ENCODE measurements at places on chromosomes 11 and 22. TPM values are rescaled to one million over a fixed set of nuclear protein-coding genes. Genes with fewer than 3 reads are reported as not detected.

Gene HTR3B
- not detected for total RNA-seq

Gene MAPK8IP2
- total RNA-seq, result 0.28 TPM

Gene C11orf42
- total RNA-seq, result not detected

Gene ALX4
- not detected for total RNA-seq

Gene CBLIF
- total RNA-seq, result not detected

Gene ALDH3B1
- total RNA-seq, result not detected

Gene FXYD2
- total RNA-seq, result not detected

Gene RAB6A
- total RNA-seq, result 86.2 TPM

Gene TEAD1
- 90.2 TPM for total RNA-seq

Gene UPK2
- 0.11 TPM for total RNA-seq

- DNase-seq, result peak; percentile 33
These were observed 96.1 kb upstream of the THY1 start for GRCh38 chr11:119518746-119519730.

DNA sequence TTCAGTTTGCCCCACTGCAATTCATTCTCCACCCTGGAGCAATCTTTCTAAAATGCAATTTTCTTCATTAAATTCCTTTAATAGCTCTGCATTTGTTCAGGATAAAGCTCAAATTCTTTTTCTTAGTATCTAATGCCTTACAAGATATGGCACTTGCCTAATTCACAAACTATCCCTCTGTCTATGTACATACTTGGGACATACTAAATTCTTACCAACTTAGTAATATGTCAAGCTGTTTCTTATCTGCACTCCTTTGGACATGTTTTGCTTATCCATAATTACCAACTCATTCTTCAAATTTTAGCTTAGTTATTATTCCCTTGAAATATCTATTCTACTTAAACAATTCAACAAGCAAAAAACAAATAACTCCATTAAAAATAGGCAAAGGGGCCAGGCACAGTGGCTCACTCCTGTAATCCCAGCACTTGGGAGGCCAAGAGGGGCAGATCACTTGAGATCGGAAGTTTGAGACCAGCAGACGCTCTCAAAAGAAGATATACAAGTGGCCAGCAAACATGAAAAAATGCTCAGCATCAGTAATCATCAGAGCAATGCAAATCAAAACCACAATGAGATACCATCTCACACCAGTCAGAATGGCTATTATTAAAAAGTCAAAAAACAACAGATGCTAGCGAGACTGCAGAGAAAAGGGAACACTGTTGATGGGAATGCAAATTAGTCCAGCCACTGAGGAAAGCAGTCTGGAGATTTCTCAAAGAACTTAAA, 96.9 kb downstream of the FAM76B start:
- no peak for DNase-seq

DNA sequence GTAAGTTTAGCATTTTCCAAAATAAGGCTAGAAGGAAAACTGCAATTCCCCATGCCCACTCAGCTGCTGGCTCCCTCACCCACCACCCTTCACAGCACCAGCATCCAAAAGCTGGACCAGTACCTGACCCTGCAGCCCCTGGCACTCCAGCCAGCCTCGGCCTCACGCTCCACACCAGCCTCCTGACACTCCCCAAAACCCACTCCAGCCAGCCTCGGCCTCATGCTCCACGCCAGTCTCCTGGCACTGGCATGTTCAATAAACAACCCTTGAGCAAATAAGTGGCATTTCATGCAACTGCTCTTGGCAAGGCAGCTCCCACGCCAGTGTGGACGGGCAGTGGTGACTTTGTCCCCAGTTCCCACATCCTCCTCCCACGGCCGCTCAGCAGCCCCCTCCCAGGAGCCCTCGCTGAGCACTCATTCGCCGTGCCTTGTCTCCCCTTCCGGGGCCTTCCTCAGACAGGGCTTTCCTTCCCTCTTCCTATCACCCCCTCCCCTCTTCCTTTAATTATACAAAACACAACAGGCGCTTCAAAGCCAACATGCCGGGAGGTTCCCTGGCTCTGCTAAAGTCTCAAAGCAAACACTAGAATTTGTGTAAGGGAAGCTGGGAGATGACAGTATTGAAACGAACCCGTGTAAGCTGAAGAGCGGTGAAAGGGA, 6.8 kb downstream of the TOLLIP start:
- no peak for DNase-seq

- no peak for DNase-seq
These were observed 29.4 kb upstream of the GRIK4 start for GRCh38 chr11:120482149-120482548.

GRCh38 chr22:26763633-26764361, 106.4 kb downstream of the MIAT start:
- DNase-seq, result peak; percentile 46

- DNase-seq, result no peak
These were observed 73.8 kb upstream of the RTL6 start for GRCh38 chr22:44571566-44572413.

- no peak for DNase-seq
These were observed 2.4 kb downstream of the MAPK11 start for GRCh38 chr22:50267591-50268390.

GRCh38 chr11:106276126-106276525, 198.7 kb downstream of the AASDHPPT start:
- DNase-seq, result no peak

GRCh38 chr11:96486890-96487611, 97.2 kb downstream of the JRKL start:
- peak; percentile 19 for DNase-seq

DNA sequence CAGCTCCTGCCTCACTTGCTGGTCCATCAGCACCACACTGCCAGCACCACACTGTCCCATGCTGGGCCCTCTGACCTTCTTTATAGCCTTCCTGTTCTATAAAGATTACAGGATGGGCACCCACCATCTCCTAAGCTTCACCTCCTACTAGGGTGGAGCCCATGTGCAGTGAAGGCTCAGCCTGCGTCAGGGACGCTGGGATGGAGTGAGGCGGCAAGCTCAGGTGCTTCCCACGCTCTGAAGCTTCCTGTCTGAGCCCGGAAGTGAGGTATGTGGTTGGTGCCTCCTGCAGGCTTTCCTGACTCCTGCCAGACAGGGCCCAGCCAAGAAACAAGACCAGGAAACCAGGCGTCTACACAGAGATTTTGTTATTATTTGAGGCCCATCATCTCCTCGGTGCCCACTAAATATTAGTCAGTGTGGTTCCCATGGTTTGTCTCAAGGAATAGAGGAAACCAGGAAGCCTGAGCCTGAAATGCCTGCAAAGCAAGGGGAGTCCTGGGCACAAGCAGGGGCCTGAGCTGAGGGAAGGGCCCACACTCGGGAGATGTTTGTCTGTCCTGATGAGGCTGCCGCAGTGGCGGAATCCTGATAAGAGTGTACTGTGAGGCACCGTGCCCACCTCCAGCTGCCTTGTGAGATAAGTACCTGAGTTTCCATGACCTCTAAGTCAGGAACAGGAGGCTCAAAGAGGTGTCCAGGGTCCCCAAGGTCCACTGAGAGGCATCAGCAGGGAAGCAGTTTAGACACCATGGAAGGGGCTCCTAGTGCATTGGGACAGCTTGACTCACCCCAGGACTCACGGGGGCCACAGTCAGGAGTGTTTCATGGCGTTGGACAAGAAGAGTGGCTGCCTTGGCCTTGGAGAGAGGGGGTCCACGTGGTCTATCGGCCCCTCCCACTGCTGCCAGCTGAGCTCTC, 22.0 kb downstream of the RSPH14 start:
- DNase-seq, result no peak

DNA sequence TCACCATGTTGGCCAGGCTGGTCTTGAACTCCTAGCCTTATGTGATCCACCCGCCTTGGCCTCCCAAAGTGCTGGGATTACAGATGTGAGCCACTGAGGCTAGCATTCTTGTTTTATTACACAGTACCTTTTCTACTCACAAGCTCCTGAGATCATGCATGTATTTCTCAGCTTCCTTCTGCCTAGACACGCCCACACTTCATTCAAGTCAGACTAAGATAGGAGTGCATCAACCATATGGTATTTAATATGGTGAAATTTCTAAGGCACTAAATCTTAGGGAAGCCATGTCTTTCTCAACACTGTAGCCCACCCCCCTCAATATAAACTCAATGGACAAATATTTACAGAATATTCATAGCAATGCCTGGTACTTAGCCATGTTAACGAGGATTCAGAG, 62.1 kb downstream of the SLC25A17 start:
- DNase-seq, result peak; percentile 82

DNA sequence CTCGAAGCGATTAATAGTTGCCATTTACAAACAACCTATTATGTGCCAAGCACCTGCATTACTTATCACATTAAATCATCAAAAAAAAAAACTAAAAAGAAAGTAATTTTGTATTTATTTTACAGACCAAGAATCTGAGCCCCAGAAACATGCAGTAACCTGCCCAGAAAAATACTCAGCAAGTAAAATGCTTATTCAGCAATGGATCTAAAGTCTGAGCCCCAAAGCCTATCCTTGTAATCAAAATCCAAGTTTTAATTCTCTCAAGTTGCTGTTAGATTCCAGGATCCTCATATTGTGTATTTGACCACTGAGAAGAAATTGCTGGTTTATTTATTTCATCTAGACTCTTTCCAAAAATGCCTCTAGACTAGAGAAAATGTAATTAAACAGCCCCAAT, 783.3 kb upstream of the API5 start:
- no peak for DNase-seq

DNA sequence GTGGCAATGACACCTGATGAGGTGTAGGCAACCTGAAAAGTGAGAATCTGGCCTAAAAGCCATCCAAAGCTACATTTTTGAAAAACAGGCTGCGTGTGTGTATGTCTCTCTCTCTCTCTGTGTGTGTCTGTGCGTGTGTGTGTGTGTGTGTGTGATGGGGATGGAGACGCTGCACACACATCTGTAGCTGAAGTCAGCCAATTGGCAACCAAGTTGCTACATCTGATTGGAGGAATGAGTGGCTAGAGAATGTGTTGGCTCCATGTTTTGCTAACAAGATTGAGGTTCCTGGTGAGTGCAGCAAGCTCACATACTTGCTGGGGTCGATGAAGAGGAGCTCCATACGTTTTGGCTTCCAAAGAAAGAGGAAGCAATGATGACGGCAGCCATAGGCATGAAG, 311.4 kb upstream of the NCAM1 start:
- DNase-seq, result no peak

DNA sequence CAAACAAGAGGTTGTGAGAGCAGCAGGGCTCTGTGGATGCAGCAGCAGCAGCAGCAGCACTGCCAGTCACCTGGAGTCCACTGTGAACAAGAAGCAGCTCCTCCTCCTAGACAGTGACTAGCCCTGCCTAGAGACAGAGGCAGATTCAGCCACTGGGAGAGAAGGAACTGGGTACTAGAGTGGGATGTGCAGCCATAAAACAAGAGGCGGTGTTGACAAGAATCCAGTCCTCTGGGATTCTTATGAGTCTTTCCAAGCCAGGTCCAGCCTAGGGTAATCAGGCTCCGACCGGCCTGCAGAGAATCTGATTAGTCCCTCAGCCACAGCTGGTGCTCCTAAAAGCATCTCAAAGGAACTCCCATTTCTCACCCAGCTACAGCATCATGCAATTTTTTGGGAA, 83.9 kb upstream of the USP47 start:
- DNase-seq, result no peak

DNA sequence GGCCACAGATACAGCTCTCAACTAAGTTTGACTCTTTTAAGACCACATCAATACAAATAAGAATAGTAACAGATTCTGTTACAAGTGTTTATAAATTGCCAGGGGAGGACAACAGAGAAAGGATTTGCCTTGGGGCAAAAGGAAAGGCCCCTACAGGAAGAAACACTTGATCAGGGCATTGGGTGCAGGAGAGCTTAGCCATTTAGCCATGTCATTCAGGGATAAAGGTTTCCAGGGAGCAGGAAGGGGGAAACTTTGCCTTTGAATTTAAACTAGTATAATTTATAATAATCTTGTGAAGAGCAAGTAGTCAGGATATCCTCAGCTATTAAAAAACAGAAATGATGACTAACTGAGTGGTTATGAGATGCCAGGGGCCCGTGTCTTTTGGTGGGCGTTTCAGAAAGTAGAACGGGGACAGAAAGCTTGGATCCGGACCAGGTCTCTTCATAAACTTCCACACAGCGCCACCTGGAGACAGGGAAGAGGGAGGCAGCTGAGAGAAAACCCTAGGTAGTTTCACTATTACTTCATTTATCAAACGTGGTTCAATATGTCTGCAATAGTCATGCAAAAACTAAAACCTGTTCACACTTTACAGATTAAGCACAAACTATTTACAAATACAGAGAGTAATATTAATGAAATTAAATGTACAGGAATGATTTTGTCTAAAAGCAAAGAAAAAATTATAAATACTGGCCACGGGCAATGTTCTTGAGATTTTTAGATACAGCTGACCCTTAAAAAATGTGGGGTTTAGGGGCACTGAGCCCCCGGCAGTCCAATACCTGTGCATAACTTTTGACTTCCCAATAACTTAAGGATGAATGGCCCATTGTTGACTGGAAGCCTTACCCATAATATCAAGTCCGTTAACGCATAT, 11.0 kb upstream of the SLC5A4 start:
- peak; percentile 39 for DNase-seq

DNA sequence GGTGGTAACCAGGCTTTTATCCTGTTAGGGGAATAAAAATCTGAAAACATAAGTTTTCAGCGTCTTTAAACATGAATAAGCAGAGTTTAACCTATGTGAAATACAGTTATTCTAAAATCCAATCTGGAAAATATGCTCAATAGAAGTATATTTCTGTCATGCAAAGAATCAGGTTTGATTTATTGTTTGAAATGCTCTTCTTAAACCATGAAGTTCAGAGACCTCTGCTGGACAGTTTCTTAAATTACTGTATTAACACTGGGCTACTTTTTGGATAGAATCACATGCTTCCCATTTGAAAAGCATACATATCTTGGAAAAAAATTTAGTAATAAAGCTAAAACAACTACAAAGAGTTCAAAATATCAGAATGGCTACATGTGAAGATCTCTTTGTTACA, 25.4 kb downstream of the APIP start:
- DNase-seq, result no peak

GRCh38 chr11:15412054-15412453, 297.3 kb downstream of the INSC start:
- no peak for DNase-seq

DNA sequence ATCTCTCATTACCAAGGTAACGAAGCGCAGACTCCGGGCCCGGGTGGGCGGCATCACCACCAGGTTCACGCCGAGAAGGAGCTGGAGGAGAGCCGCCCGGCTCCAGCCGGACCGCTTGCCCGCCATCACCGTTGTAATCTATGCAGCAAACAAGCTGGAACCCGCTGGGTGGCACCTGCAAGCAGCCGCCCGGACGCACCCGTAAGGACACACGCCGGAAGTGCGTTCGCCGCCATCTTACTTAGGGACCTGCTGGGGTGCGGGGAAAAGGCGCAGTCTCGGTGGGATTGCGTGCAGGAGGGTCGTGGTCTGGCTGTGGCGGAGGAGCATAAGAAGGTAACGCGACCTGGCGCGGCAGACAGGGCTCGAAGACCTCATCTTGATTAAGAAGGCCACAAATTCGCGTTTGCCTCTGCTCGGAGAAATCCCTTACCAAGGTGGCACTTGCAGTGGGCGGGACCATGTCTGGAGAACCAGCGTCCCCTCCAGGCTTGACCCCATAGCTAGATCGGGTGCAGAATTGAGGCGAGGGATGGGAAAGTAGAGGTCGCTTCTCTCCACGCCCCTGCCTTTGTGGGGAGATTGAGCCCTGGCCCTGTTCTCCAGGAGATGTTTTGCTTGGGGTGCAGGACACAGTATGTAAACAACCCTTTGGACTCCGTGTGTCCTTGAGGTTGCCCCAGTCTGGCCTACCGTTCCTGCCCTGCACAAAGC, at the start of gene ACP2:
Gene ACP2 (minus strand): TSS at position 151 of the 714 bp plus-strand sequence. CDS start 25 bp downstream, at position 126.
- DNase-seq, result peak; percentile 81

GRCh38 chr11:86753459-86753858, 46.9 kb upstream of the PRSS23 start:
- no peak for DNase-seq

- DNase-seq, result no peak
These were observed 2.5 kb downstream of the TMEM184B start for GRCh38 chr22:38270091-38270992.

- peak; percentile 67 for DNase-seq
These were observed 38.4 kb downstream of the POU2AF3 start for GRCh38 chr11:111336582-111337256.
